ENCODE measurements at places on chromosomes 2 and 18. TPM values are rescaled to one million over a fixed set of nuclear protein-coding genes. Genes with fewer than 3 reads are reported as not detected.
A peak's percentile ranks its signal among the peaks of the same experiment; 100 is the strongest.

The TSGA10 gene
- 13.5 TPM for total RNA-seq

DNA sequence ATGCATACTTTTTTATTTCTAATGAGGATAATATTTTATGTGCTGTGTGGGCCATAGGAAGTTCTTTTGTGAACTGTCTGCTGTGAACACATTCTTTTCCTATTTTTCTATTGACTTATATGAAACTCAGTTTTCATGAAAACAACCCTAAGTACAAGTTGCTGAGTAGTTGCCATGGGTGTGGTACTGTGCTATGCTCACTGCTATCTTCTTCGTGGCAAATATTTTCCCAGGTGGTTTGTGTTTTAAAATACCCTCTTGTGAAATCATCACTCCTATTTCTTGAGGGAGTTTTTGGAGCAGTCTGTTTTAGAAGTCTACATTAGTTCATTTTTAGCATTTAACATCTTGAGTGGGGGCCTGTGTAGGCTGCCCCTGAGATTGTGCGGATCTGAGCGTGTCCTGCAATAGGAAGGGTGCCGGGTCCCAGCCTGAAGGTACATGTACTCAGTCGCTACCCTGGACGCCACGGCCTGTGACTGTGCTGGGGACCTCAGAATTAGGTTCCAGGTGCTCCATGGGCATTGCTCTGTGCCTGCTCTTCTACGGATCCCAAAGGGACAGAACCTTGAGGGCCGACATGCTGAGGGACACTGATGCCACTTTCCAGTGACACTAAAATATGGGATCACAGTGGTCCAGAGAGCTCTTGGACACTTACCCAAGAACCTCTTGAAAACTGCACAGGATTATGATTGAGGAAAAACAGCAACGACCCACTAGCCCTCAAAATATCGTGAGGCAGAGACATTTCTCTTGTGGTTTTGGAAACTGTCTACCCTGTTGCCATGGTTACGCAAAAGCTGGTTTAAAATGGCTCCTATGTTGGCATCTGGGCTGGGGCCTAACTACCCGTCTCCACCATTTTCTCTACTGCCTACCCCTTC, 480.4 kb downstream of the TGIF1 start:
- H3K4me1 ChIP-seq = no peaks in the 10 kb centered on the region
- H3K4me3 ChIP-seq = no peak overlapping the region
- no peaks in the 10 kb centered on the region for H3K27me3 ChIP-seq
- no peak for DNase-seq
- H3K27ac ChIP-seq = no peak overlapping the region

DNA sequence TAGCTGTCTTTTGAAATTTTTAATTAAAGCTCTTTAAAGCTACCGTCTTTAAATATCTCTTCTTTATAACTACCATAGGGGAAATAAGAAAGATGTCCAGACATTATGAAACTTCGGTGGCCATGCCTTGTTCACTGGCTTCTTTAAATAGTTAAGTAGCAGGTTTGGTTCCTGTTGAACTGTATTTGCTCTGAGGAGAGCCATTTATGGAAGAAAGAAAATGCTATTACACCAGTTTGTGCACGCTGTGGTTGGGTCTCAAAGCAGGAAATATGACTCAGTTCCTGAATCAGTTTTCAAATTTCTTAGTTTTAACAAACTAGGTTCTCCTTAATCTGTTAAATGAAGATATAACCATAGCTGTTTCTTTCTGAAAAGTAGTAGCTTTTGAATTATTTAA, 12.2 kb downstream of the ARPC2 start:
- DNase-seq = peak; percentile 33
- peaks cover 32% of the 10 kb centered on the region for H3K4me1 ChIP-seq
- no peaks in the 10 kb centered on the region for H3K27me3 ChIP-seq
- peaks cover 68% of the 10 kb centered on the region for H3K36me3 ChIP-seq
- H3K4me3 ChIP-seq = no peak overlapping the region
- peak overlapping the region; percentile 81 for H3K27ac ChIP-seq

- peaks cover 88% of the 10 kb centered on the region for H3K4me1 ChIP-seq
- H3K27me3 ChIP-seq = no peaks in the 10 kb centered on the region
- no peak overlapping the region for H3K4me3 ChIP-seq
- 0 out of 2 replicates have a peak, but pooled peaks cover 4% of the 10 kb centered on the region for H3K36me3 ChIP-seq
- DNase-seq = no peak
Observed at GRCh38 chr2:111702804-111703196, 181.2 kb downstream of the ANAPC1 start.

GRCh38 chr18:41700416-41700815, 254.6 kb upstream of the PIK3C3 start:
- no peaks in the 10 kb centered on the region for H3K36me3 ChIP-seq
- no peak overlapping the region for H3K4me3 ChIP-seq
- no peaks in the 10 kb centered on the region for H3K27me3 ChIP-seq
- no peak for DNase-seq

- no peak for DNase-seq
- no peak overlapping the region for H3K27ac ChIP-seq
- H3K4me1 ChIP-seq = peaks cover 39% of the 10 kb centered on the region
- H3K4me3 ChIP-seq = no peak overlapping the region
- no peaks in the 10 kb centered on the region for H3K27me3 ChIP-seq
Observed at GRCh38 chr18:49612515-49613033, 50.7 kb downstream of the LIPG start.

Data from PC-9 (cell line).